Neural crest cell (in vitro differentiated cells): ENCODE measurements at places on chromosomes 6 and 20.

DNA sequence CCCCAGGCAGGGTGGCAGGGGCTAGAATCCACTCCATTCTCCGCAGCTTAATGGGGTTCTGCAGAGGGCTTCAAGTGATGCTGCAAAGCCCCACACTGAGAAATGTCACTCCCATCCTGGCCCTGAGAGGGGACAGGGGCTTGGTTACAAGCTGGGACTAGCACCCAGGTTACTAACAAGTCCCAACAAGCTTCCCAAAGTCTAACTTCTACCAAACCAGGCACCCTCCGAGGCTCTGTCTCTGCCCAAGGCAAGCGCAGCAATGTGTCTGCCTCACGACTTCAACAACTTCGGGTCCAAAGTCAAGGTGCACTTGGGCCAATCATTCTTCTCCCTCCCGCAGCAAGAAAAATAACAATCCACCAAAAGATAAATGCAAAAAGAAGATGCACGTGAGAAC is 45.6 kb downstream of the NFATC2 start:
- no peak for DNase-seq

- DNase-seq = no peak
These were observed 62.0 kb upstream of the HDDC2 start for GRCh38 chr6:125363824-125364165.

- DNase-seq = no peak
These were observed 10.6 kb upstream of the FAM8A1 start for GRCh38 chr6:17589406-17590096.

GRCh38 chr6:32845384-32845884 is 1.6 kb upstream of the PSMB8 start:
- DNase-seq = no peak

GRCh38 chr6:36130667-36131510 is 576 bp downstream of the MAPK13 start:
- DNase-seq = no peak

DNA sequence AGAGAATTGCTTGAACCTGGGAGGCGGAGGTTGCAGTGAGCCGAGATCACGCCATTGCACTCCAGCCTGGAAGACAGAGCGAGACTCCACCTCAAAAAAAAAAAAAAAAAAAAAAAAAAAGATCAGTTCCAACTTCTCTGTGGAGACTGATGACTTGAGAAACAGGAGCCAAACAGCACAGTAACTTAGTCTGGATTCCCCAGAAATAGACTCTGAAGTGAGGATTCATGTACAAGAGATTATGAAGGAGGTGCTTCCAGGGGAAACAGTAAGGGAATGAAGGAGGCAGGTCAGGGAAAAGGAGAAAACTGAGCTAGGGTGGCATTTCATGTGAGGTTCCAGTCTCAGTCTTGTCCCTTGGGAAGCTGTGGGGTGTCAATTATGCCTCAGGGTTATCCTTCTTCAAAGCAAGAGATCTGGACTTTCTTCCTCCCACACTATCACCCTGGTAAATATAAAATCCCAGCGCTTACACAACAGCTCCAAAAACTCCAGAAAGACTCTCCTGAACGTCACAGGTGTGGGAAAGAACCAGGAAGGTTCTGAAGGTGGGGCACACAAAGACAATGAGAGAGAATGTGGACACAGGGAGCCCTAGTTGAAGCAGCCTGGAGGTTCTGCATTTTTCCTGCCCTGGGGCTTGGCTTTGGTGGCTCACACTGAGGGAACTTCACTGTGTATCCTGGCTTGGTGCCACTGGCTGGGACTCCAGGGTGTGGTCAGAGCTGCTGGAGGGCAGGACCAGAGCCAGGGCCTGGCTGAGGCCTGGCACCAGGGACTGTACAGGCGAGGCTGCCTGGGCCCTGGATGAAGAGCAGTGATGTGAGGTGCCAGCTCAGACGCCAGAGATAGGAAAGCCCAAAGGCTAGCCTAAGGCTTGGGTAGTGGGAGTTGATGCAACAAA is 46.8 kb downstream of the PCNA start:
- no peak for DNase-seq

DNA sequence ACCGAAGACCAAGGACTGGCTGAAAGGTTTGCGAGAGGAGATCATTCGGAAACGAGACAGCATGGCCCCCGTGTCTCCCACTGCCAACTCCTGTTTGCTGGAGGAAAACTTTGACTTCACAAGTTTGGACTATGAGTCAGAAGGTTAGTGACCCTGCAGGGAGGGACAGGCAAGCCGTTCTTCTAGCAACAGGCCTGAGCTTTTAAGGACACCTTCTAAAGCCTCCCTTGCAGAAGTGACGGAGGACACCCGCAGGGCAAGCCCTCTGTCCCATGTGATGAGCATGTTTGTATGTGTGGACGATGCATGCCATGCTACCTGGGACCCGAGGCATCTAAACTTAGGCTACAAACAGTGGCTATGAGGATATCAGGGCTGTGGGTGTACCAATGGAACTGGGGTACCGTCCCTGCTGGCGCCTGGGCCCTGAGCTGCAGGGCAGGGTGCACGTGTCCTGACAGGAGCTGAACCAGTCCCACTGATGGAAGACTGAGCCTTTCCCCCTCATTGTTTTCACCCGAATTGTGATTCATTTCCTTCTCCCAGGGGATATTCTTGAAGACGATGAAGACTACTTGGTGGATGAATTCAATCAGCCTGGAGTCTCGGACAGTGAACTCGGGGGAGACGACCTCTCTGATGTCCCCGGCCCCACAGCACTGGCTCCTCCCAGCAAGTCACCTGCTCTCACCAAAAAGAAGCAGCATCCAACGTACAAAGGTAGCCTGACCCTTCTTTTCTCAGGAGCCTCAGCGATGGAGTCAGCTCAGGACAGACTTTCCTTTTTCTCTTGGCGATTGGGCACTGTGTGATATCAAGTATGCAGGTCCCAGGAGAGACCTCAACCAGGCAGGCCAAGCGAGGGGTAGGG is 84.4 kb downstream of the SERAC1 start:
- DNase-seq = no peak

DNA sequence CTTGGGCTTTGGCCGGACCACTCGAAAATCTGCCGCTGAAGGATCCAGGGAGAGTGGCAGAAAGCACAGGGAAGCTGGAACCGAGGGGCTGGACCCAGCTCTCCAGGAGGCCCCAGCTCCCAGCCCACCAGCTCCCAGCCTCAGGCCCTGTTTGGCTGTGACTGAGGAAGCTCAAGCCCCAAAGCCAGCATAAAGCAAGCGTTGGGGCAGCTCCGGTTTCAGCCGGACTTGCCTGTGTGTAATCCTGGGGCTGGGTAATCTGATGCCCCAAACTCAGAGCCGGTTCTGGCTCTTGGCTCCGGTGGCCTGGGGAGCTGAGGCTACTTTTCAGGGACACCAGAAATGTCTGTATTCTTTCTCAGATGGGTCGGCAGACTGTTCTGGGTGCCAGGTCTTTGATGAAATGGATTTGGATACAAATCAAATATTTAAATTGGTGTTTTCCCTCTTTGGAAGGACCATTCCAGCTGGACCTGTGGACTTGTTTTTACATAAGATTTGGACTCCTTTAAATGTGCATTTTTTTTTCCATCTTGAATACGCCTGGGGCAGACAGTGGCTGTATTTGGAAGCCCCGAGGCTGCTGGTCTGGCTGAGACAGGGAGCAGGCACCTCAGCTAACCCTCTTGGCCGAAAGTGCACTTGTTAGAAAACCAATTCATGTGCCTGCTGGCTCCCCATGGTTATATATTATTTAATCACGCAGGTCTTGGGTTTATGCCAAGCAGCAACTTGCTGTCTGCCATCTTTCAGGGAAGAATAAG is 29.7 kb downstream of the RPP40 start:
- no peak for DNase-seq

DNA sequence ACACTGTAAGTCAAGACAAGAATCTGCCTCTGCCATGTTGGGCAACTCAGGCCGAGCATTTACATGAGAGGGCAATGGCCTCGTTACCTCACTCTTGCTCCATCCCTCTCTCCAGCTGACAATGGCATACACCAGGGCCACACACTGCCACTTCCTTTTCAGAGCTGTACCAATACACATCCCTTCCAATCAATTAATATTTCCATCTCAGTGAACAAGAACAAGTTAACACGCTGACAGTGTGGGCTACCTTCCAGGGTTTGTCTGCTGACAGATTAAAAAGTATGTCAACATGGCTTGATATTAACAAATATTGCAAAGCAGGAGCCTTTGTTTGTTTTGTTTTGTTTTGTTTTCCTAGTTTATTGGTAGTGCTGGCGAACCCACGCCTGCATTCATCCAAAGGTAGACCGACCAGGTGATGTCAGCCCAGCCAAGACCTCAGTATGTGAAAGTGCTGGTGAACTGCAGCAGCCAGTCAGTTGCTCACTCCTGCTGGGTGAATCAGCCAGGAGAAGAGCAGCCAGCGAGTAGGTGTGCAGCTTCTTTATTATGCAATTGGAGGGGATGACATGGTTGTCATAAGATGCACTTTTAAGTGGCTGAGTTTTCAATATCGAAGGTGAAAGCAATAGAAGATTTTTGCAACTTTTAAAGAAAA is 487.3 kb upstream of the JARID2 start:
- no peak for DNase-seq

DNA sequence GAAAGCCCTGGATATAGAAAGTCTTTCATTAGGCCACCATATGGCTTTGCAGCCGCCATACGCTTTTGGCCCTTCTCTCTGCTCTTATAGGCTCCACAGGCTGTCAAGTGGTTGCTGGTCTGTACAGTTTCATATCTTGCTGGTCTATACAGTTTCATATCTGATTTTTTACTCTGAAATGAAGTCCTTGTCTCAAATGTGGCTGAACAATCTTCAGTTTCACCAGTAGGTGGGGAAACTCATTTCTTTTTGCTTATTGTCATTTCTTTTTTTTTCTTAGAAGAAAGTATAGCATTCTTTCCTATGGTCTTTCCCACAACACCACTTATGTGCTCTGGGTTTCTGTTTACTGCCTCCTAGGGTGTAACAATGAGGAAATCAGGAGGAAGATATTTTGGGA is 771.4 kb upstream of the MMS22L start:
- no peak for DNase-seq

- DNase-seq = no peak
These were observed 13.4 kb upstream of the TOX2 start for GRCh38 chr20:43901296-43901695.

DNA sequence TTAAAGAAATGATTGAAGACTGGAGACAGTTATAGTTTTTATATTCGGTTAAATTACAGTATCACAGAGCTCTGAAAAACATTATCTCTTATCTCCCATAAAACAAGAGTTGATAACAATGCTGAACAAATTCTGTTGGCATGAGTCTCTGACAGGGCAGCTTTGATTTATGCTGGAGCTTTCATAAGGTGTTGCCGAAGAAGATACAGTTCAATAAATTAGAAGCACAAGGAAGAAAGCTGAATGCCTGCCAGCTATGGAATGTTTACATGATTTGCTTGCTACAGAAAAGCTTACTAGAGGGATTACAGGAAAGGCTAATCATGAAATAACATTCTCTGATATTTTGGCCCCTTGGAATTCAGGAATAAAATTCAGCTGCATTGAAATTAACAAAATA is 431.9 kb upstream of the GJE1 start:
- no peak for DNase-seq

GRCh38 chr20:2523919-2524708 is 12.3 kb upstream of the TMC2 start:
- peak; percentile 92 for DNase-seq

DNA sequence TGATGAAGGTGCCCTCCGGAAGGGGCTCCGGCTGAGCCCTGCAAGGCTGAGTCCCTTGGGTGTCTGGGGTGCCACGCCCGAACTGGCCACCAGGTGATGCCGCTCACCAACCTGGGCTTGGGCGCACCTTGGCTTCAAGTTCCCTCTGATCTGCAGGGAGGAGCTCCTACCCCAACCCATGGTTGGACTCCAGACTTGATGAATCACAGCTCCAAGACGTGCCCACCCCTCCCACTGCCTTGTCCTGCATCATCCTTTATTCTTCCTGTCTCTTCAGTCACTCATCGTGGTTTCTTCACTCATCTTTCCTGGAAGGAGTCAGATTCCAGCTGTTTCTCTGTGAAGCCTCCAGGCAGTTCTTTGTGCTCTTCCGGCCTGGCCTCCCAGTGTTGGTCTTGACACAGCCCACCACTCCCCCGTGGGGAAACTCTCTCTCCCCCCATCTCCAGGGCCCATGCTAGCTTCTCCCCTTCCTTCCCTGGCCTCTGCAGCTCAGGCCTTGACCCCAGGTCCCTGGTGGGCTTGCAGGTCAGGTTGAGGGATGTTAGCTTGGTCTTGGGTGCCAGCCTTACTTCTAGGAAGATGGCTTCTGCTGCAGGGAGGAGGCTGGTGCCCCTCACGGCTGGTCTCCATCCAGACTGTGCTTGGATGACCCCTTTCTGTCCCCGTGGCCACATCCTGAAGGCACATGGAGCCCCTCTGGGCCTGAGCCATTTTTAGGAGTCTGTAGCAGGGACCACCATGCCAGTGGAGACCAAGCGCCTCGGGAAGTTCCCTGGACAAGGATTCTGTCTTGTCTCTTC is 2.6 kb upstream of the ZBP1 start:
- DNase-seq = peak; percentile 21

DNA sequence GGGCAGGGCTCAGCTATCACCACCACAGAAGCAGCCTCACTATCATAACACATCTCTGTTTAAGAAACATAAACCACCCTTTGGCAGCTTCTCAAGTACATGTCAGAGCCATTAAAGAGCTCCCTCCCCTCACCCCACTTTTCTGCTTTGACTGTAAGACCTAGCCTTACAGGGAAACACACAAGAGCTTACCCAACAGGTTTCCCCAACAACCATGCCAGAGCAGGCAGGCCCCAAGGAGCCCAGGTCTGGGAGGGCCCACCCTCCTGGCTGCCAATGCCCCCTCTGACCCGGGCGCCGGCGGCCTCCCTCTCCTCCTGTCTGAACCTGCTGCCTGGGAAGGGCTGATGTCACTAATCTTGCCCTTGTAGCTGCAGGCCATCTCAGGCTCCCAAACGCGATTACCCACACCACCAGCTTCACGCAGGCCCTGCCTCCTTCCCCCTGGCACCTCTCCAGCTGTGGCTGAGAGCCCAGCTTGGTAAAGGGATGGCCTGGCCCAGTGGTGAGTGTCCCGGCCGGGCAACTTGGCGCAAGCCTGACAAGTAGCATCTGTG is 402.0 kb downstream of the MAFB start:
- DNase-seq = no peak

- DNase-seq = no peak
These were observed 80.2 kb downstream of the ANKEF1 start for GRCh38 chr20:10115021-10115420.

GRCh38 chr6:158688860-158689259 is 39.0 kb downstream of the SYTL3 start:
- DNase-seq = no peak

DNA sequence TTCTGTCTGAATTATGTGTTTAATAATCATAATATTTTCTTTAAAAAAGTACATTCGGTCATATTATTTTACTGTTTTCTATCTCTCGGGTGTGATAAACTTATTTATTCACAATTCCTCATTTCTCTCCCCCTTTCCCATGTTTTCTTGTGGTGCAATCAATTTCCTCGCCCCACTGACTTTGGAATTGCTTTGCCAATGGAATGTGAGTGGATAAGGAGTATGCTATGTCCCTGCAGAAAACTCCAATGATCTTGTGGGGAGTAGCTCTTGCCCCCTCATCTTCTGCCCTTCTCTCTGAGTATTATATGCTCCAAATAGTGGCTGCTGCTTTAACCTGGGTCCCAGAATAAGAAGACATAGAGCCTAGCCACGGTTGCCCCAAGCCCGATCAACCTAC is 64.1 kb downstream of the HMGN3 start:
- DNase-seq = no peak

- no peak for DNase-seq
These were observed 6.3 kb upstream of the NXT1 start for GRCh38 chr20:23344336-23344735.
